AG04449 (cell line): ENCODE measurements at places on chromosomes 5 and 9.

GRCh38 chr9:26129217-26129616 is 451.0 kb upstream of the TUSC1 start:
- DNase-seq: peak; percentile 7

DNA sequence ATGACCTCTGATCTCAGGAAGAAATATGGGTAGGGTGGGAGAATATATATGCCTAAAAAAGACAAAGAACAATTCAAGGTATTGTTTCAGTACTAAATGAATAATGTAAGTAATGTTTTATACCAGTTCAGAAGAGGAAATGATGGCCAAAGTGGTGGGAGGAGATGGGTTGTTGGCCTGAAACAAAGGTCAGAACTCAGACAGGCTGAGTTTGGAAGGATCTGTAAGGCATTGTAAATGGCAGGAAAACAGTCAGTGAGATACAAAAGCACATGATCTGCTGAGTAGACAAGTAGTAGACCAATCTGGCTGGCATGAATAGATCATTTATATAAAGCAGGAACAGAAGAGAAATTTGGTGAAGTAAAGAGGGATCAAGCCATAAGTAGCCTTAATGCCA is 175.8 kb upstream of the PLCXD3 start:
- DNase-seq: no peak

DNA sequence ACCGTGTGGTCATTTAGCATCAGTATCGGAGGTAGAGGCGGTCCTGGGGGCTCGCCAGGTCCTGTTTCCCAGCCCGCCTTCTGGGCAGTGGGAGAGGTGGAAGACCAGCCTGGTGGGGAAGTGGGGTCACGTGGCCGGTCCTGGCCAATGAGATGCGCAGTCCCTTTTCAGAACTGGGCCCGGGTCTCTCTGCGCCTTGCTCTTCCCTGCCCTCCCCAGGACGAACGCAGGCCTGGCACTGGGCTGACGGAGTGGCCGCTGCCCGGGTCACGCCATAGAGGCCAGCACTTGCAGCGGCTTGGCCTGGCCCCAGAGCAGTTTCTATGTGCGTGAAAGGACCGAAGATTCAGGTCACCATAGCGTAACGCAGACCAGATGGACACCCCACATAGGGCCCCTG is 97.6 kb downstream of the OLFM1 start:
- DNase-seq: no peak

- no peak for DNase-seq
Measured at GRCh38 chr9:131149688-131150053, 24.3 kb downstream of the NUP214 start.

- DNase-seq: no peak
Measured at GRCh38 chr5:40486437-40487275, 193.1 kb upstream of the PTGER4 start.

DNA sequence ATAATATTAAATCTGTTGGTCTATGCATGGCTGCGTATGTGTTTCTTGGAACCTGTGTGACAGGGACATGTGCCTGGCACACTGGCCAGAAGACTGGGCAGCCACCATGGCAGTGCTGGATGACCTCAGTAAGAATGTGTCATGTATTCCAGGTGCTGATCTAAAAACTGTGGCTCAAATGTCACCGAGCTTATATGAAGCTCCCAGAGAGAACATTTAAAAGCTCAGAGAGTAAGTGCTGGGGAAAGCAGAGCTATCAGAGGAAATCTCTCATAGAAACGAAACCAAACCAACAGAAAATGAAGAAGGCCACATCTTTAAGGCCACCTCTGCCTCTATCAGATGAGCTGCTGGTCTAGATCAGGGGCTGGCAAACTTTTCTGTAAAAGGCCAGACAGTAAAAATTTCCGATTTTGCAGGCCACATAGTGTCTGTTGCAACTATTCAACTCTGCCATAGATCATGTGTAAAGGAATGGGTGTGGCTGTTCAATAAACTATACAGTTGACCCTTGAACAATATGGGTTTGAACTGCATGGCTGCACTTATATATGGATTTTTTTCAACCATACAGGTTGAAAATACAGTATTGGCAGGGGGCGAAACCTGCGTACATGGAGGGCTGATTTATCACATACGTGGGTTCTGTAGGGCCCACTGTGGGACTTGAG is 31.8 kb downstream of the TSTD2 start:
- no peak for DNase-seq

DNA sequence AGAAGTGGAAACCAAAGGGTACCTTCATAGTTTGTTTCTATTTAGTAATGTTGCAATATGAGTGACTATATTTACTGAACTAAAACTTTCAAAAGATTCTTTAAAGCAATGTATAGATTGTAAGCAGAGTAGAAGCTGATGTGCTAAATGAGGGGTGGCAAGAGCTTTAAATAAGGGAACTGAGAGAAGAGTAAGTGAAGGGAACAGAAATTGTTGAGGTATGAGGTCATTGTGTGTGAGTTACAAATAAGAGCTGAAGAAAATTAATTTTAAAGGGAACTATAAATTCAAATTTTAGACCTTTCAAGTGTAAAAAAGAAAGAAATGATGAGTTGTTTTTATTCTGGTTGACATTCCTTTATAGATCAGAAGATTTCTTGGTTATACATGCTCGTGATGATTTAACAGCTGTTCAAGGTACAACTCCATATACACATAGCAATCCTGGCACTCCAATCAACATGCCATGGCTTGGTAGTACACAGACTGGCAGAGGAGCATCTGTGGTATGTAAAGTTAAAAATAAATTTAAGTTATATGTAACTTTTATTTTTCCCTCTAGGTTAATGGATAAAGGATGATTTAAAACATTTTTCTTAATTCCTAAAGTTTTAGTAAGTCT is 135.1 kb upstream of the TNFAIP8 start:
- DNase-seq: no peak

- DNase-seq: no peak
Measured at GRCh38 chr9:119801311-119801710, 432.1 kb upstream of the BRINP1 start.

GRCh38 chr9:20178197-20178596 is 389.4 kb upstream of the SLC24A2 start:
- DNase-seq: no peak

GRCh38 chr9:95834281-95834907 is 41.1 kb upstream of the ERCC6L2 start:
- no peak for DNase-seq

GRCh38 chr5:146633323-146633764 is 117.4 kb upstream of the GPR151 start:
- no peak for DNase-seq

- no peak for DNase-seq
Measured at GRCh38 chr9:69798744-69799143, 21.9 kb upstream of the CFAP95 start.

- DNase-seq: no peak
Measured at GRCh38 chr5:172245703-172246125, 37.9 kb downstream of the UBTD2 start.

GRCh38 chr9:22740781-22741180 is 294.2 kb downstream of the DMRTA1 start:
- no peak for DNase-seq

GRCh38 chr9:123964761-123965160 is 34.8 kb upstream of the DENND1A start:
- DNase-seq: no peak

DNA sequence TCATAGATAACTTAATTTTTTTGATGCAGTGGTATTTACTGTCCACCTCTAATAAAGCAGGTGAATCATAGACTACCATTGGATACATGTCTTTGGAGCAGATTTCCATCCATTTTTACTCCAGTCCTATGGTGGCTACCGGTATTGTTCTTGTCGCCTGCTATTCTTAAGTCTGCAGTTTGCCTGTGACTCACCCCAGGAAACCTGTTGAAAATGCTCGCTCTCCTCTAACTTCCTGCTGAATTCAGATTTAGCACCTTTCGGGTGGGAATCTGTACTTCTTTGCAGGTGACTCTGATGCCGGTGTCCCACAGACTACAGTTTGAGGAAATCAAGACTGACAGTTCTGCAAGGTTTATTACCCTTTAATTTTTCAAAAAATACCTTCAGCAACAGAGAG is 58.8 kb upstream of the DHFR start:
- DNase-seq: no peak

GRCh38 chr9:123880420-123880819 is 49.5 kb downstream of the DENND1A start:
- no peak for DNase-seq
